ENCODE measurements at places on chromosomes 6 and 20. TPM values are rescaled to one million over a fixed set of nuclear protein-coding genes. Genes with fewer than 3 reads are reported as not detected.

DNA sequence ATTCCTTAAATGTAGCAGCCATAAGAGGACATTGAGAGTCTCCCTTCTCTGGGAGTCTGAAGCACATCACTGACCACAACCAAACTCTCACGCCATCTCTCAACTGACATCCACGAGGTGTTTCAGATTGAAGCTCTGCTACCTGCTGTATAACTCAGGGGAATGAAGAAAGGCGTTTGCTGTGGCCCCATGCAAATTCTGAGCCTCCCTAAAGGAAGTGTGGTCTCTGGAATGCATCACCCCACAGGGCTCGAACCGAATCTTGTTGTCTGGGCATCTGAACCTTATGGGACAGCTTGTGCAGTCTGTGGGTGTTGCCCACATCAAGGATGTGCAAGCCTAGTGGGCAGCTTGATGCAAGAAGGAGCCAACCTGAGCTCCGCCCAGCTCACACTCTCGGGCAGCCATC, 10.9 kb downstream of the PMEPA1 start:
- H3K36me3 ChIP-seq = no peaks in the 10 kb centered on the region
- H3K4me1 ChIP-seq = peaks cover 4% of the 10 kb centered on the region

GRCh38 chr20:38628580-38629470, 27.2 kb downstream of the ARHGAP40 start:
- H3K27ac ChIP-seq = no peak overlapping the region
- H3K4me1 ChIP-seq = no peaks in the 10 kb centered on the region
- H3K4me3 ChIP-seq = no peak overlapping the region

- no peaks in the 10 kb centered on the region for H3K4me1 ChIP-seq
- H3K36me3 ChIP-seq = no peaks in the 10 kb centered on the region
- no peak overlapping the region for H3K27ac ChIP-seq
These were observed 126.4 kb upstream of the VGLL2 start for GRCh38 chr6:117138920-117139319.

DNA sequence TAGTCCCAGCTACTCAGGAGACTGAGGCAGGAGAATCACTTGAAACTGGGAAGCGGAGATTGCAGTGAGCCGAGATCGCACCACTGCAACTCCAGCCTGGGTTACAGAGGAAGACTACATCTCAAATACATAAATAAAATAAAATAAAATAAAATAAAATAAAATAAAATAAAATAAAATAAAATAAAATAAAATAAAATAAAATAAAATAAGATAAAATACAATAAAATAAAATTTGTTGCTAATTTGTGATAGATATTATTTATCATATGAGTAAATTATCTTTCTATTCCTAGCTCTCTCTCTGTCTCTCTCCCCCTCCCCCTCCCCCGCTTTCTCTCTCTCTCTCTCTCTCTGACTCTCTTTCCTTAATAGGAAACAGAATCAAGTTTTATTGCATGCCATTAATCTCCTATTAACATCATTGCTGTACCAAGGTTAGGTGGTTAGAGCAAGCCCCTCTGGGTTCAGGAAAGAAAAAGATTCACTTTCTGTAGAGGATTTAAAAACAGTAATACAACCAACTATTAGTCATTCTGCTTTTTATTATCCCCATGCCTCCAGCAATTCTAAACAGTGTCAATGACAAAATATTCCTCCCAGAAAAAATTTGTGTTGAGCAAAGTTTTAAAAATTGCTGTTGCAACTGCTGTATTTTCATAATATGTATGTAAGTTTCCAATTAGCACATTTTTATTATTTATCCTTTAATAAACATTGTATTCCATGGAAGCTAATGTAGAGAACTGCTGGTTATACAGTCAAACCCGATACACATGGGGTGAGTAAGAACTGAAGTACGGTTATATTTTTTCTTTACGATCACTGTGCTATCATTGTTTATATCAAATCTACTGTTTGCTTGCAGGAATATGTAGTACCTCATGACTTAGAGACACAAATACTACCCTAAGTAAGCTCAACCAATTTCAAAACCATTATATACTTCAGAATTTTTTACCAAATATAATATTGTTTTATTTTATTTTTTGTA, 22.1 kb downstream of the BMP5 start:
- H3K4me3 ChIP-seq = no peak overlapping the region
- no peak overlapping the region for H3K27ac ChIP-seq
- H3K27me3 ChIP-seq = no peaks in the 10 kb centered on the region
- H3K4me1 ChIP-seq = no peaks in the 10 kb centered on the region
- no peak for DNase-seq
- H3K36me3 ChIP-seq = no peaks in the 10 kb centered on the region

DNA sequence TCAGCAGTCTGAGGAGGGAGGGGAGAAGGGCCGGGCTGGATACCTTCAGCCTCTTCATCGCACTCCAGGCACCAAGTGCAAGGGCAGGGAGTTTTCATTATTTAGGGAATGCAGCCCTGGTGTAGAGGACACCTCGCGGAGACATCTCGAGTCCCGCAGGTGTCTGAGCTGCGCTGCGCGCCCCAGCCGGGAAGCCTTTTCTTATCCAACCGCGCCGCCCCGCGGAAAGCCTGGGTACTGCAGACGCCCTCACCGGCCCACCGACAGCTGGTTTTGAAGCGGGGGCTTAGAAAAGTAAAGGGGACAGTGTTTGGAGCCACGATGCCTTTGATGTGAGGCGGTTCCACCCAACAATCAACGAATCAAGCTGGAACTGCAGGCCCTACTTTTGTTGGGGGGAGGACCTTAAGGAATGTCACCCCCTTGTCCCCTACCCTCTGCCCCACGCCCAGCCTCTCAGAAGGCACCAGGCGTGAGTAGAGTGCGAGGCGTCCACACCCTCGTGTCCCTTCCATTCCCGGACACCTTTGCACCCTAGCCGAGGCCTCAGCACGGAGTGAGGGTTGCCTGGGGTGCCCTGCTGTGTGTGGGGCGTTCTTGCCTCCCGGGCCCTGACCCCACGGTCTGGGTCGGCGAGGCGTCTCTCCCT, 8.6 kb downstream of the NKX2-2 start:
- H3K4me1 ChIP-seq = no peaks in the 10 kb centered on the region
- H3K27ac ChIP-seq = no peak overlapping the region
- peaks cover 4% of the 10 kb centered on the region for H3K27me3 ChIP-seq
- DNase-seq = peak; percentile 96
- no peak overlapping the region for H3K4me3 ChIP-seq
- H3K36me3 ChIP-seq = no peaks in the 10 kb centered on the region

DNA sequence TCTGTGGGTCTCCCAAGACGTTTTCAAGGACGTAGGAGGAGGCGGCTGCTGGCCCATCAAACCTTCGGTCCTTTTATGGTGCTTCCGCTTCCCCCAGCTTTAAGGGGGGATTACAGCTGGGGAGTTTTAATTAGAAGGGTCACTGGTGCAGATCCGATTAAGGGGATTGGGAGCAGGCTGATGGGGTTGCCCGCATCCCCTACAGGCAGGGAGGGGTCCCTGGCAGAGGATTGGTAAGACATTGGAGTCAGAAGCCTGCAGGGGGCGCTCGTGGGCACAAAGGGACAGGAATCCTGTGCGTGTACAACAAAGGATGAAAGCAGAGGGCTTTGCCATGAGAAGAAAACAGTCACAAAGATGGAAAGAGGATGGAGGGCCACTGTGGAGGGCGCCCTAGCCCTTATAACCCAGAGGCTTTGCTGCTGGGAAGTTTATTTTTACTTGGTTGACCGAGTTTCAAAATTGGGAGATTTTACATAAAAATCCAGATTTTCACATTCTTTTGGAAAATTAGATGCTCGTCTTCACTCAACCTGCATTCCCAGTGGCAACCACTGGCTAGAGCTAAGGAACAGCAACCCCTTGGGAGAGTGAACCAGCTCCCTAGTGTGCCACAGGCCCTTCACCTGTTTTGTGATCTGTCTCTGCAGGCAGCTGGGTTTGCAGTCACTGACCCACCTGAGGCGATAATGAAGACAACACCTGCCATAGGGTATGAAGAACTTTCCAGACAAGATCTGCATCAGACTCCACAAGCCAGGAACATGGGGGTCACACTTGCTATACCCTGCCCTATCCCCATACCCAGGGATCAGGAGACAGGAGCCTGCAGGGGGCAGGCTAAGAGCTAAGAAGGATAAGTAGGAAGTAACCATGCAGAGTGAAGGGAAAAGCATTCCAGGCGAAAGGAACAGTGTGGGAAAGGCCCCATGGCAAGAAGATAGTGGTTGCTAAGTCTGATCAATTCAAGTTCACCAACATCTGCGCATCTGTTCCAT, 97.7 kb downstream of the KCNB1 start:
- H3K27me3 ChIP-seq = no peaks in the 10 kb centered on the region
- no peaks in the 10 kb centered on the region for H3K36me3 ChIP-seq
- no peaks in the 10 kb centered on the region for H3K4me1 ChIP-seq
- no peak overlapping the region for H3K4me3 ChIP-seq
- no peak overlapping the region for H3K27ac ChIP-seq

DNA sequence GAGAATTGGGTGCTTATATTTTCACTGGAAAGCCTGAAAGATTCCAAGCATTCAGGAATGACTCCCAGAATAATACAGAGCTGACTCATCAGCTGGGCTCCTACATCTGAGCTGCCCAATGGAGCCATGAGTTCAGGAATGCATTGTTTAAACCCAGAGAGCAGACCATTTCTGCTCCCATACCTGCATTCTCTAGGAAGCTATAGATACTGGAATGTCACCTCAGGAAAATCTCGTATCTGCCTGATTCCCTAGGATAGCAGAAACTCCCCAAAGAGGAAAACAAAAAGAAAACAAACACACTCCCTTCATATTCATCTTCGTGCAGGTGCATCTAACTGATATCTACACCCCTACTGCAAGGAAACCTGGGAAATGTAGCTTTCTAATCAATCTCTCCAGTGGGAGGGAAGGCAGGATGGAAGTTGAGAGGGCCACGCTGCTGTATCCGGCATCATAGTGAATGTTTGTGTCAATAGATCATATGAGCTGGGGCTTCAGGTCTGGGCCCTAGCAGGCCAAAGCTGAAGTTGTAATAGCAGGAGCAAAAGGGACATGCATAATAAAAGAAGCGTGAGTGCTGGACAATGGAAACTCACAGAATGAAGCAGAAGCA, 8.2 kb upstream of the SLC2A12 start:
- peaks cover 6% of the 10 kb centered on the region for H3K4me1 ChIP-seq
- no peak overlapping the region for H3K4me3 ChIP-seq
- H3K27ac ChIP-seq = no peak overlapping the region

DNA sequence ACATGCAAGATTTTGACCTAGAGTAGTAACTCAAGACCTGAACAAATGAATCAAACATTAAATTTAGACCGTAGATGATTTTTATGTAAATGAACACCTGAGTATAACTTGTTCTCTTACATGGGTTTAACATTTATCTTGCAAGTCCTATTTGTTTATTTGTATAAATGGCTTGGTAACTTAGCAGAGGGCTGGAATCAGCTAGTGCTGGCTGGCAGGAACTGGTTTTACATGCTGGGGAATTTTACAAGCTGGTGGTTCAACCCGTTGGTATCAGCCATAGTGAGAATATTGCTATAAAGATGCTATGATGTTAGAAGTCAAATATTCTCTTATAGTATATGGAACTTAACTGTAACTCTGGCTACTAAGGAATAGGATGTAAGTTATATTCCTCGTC, 8.9 kb downstream of the SLC22A2 start:
- DNase-seq = no peak
- no peaks in the 10 kb centered on the region for H3K27me3 ChIP-seq
- H3K4me3 ChIP-seq = no peak overlapping the region
- H3K4me1 ChIP-seq = no peaks in the 10 kb centered on the region

- H3K4me3 ChIP-seq = no peak overlapping the region
- no peaks in the 10 kb centered on the region for H3K4me1 ChIP-seq
- DNase-seq = no peak
- H3K27ac ChIP-seq = no peak overlapping the region
- no peaks in the 10 kb centered on the region for H3K27me3 ChIP-seq
These were observed 14.2 kb upstream of the FAM8A1 start for GRCh38 chr6:17585766-17586490.

DNA sequence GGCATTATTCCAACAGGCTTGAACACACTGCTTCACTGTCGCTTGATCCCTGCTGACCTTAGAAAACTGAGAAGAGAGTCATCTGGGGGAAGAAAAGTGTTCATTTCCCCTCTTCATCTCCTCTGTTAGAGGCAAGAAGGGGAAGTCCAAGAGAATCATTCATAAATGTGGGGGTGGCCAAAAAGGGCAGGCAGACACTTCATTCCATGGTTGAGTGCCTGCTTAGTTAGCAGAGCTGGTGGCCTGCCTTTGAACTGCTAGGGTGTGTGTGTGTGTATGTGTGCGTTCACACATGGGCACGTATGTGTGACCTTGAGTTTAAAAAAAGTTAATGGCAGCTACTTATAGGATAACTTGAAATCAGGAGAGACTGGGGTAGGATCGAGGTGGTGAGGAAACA, 39.4 kb upstream of the RFPL4B start:
- no peaks in the 10 kb centered on the region for H3K36me3 ChIP-seq
- H3K4me1 ChIP-seq = no peaks in the 10 kb centered on the region
- no peak for DNase-seq
- no peak overlapping the region for H3K4me3 ChIP-seq

- H3K27me3 ChIP-seq = no peaks in the 10 kb centered on the region
- no peaks in the 10 kb centered on the region for H3K4me1 ChIP-seq
- H3K36me3 ChIP-seq = no peaks in the 10 kb centered on the region
- DNase-seq = peak; percentile 49
These were observed 103.7 kb downstream of the TOX2 start for GRCh38 chr20:44018259-44018941.

- no peaks in the 10 kb centered on the region for H3K27me3 ChIP-seq
- H3K4me1 ChIP-seq = peaks cover 4% of the 10 kb centered on the region
- no peak for DNase-seq
These were observed 195.7 kb upstream of the SASH1 start for GRCh38 chr6:148146717-148147462.

The TPMT gene
- polyA plus RNA-seq = 10.8 TPM

The ANKRD60 gene
- not detected for polyA plus RNA-seq

The TIAM2 gene
- polyA plus RNA-seq = 4.3 TPM

The MYH7B gene
- 1.9 TPM for polyA plus RNA-seq

The FAXC gene
- polyA plus RNA-seq = 2.9 TPM

The PDYN gene
- polyA plus RNA-seq = not detected

The LY6G6F gene
- polyA plus RNA-seq = not detected

The NRSN2 gene
- polyA plus RNA-seq = 41.3 TPM
